ENCODE measurements at places on chromosomes 1 and 21.

GRCh38 chr1:31627301-31627929 lies 9.9 kb downstream of the HCRTR1 start:
- DNase-seq, result no peak

- no peak for DNase-seq
Observed at GRCh38 chr1:94702442-94702815, 117.7 kb upstream of the SLC44A3 start.

DNA sequence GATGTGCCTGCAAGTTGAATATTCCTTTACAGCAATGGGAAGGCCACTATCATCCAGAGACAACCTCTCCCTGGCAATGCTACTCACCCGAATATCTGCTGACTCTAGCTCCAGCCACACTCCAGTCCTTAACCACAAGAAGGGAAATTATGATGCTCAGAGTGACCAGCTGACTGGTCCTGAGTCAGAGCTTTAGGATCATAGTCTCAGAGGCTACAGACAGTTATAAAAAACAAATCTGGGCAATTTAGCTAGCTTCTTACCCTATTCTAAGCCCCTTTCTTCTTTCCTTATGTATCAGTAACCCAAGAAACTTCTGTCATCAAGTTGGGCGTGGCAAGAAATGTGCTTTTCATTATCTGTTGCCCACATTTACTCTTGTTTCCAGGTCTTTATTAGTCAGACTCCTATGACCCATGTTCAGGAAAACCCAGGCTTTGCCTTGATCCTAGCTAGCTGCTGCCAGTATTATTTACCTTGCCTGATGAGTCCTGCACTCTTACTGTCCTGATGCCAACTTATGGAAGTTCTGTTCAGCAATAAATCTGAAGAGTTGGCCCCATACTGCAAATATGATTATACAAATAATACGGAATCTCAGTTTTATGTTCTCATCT lies 207.0 kb downstream of the TTLL7 start:
- DNase-seq, result no peak

GRCh38 chr1:62198781-62199125 lies 4.1 kb downstream of the L1TD1 start:
- DNase-seq, result no peak
